ENCODE measurements at places on chromosomes 6 and 20. TPM values are rescaled to one million over a fixed set of nuclear protein-coding genes. Genes with fewer than 3 reads are reported as not detected.

LHFPL5 gene
- total RNA-seq: not detected

EYA2 gene
- 0.40 TPM for total RNA-seq

DNA sequence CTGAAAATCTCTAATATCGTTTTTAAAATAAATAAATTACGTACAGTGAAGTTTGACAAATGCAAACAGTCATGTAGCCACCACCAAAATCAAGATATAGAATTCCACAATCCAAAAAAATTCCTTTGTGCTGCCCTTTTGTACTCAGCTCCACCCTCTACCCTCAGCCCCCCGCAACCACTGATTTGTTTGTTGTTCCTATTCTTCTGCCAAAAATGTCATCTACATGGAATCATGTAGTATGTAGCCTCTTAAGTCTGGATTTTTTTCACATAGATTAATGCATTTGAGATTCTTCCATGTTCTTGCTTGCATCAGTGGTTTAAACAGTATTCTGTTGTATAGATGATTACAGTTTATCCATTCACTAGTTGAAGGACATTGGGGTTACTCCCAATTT is 8.5 kb upstream of the REPS1 start:
- no peak for DNase-seq

DNA sequence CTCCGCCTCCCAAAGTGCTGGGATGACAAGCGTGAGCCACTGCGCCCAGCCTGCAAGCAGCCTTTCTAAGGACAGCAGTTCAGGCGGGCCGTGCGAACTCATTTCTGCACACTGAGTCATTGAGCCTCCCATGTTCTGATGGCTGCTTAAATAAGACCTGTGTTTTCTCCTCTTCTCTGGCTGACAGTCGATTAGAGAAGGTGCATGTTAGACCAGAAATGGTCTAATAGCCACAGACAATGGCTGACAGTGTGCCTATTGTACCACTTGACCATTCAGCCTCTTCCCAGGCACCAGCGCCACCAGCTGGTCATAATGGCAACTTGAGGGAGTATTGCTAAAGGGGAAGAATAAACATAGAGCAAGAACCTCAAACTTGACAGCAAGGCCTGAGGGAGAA is 6.2 kb downstream of the CST11 start:
- DNase-seq: no peak

DNA sequence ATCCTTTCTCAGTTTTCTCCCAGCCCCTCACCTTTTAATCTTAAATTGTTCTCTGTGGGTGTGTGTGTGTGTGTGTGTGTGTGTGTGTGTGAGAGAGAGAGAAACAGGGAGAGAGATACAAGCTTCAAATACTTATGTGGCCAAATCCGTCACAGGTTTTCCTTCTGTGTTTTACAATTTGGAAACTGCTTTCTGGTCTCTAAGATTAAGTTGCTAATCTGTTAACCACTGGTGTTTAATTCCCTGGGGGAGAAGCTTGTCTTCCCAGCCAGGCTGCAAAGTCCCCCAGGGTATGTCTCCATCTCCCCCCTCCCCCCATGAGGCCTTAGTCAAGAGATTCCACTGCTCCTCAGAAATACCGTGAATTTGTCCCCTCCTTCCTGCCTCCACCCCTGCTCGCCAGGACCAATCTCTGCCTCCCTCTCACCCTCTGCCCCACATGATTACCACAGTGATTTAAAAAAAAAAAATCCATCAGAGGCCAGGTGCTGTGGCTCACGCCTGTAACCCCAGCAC is 49.0 kb downstream of the RIPOR3 start:
- no peak for DNase-seq

Measured in cardiac septum (tissue), 1 donor.